ENCODE measurements at places on chromosomes 11 and 22.
A peak's percentile ranks its signal among the peaks of the same experiment; 100 is the strongest.

GRCh38 chr11:1500466-1501420 is 14.2 kb upstream of the MOB2 start:
- DNase-seq = peak; percentile 62

DNA sequence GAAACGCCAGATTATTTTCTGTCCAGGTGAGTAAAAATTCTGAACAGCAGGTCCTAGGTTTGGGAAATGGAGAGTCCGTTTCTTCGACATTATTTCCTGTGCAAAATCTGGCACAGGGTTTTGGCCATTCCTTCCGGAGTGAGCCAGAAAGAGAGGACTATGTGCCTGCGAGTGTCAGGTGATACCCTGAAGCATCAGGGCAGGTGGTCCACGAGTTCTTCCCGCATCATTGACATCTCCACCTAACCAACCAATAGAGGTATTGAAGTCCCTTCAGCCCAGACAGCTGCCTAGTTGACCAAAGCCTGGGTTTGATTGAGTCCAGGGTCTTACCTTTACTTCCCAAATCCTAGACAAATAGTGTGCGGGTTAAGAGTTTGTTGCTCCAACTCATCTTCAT is 808 bp downstream of the SNAP29 start:
- DNase-seq = no peak

DNA sequence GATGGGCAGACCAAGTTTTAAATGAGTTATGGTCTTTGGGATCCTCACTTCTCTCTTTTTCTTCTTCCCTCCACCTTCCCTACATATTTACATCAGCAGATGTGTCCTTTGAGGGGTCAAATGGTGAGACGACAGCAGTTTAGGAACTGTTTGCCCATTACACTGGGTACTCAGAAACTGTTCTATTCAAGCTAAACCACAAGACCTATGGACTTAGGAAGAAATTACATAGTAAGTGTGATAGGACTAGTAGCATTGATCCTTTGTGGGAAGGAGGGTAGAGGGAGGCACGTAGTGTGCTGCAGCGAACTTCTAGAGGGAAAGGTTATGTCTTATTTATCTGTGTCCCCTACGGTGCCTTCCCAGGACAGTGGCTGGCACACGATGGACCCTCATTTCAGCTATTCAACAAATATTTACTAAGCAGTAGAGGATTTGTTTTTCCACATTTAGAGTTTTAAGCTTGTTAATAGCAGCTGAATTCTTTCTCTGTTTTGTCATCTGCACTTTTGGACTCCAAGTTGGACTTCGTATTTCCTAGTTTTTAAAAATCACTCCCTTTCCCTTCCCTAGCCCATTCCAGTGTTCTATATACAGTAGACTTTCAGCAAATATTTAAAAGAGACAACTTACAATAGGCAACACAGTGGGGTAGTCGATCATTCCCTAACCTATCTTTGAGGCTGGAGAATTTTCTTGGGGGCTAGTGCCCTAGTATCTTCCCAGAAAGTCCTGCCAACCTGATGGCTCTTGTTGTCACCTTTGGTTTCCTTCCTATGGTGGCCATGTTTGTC is 13.9 kb downstream of the FZD4 start:
- DNase-seq = no peak

DNA sequence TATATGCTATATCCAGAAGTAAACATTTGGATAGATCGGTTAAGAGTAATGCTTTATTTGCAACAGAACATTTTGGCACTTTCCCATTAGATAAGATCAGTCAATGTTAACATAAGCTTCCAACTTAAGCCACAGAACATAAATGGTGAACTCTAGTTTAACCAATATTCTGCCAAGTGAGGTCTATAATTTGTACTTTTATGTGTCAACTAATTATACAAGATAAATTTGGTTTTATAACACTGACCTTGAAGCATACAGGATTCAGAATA is 23.5 kb upstream of the BLID start:
- DNase-seq = no peak

GRCh38 chr11:20501971-20502370 is 97.4 kb upstream of the SLC6A5 start:
- no peak for DNase-seq

DNA sequence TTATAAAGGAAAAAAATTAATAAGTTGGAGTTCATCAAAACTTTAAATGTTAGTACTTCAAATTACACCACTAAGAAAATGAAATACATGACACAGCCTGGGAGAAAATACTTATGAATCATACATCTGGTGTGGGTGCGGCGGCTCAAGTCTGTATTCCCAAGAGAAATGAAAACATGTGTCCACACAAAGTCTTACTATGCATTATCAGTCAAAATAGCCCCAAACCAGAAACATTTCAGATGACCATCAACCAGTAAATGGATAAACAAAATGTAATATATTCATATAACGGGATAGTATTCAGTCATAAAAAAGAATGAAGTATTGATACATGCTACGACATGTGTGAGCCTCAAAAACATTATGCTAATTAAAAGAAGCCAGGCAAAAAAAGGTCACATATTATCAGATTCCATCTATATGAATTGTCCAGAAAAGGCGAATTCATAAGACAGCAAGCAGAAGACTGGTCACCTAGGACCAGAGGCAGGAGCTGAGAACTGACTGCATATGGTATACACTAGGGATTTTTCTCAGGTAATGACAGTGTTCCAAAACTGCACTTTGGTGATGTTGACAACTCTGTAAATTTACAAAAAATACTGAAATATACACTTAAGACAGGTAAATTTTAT is 5.3 kb upstream of the AKIP1 start:
- no peak for DNase-seq

DNA sequence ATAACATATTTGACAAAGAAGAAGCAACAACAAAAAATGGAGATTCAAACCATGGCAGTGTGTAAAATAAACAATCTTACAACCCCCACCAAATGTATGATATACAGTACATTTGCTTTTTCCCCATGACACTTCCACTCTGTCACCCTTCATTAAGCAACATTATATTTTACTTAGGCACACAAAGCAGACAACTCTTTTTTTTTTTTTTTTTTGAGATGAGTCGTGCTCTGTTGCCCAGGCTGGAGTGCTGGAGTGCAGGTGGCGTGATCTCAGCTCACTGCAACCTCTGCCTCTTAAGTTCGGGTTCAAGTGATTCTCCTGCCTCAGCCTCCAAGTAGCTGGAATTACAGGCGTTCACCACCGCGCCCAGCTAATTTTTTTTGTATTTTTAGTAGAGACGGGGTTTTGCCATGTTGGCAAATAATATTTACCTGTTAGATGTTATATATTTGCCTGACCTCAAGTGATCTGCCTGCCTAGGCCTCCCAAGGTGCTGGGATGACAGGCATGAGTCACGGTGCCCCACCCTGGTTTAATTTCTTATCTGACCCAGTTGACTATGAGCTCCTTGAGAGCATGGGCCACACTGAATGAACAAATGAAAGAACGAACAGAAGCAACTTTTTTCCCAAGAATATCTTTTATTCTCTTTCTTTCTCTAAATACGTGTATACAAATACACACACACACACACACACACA is 5.5 kb upstream of the PCF11 start:
- DNase-seq = no peak

- no peak for DNase-seq
Observed at GRCh38 chr11:20840341-20840740, 171.0 kb downstream of the NELL1 start.

GRCh38 chr11:34449013-34449412 is 10.3 kb downstream of the CAT start:
- no peak for DNase-seq

DNA sequence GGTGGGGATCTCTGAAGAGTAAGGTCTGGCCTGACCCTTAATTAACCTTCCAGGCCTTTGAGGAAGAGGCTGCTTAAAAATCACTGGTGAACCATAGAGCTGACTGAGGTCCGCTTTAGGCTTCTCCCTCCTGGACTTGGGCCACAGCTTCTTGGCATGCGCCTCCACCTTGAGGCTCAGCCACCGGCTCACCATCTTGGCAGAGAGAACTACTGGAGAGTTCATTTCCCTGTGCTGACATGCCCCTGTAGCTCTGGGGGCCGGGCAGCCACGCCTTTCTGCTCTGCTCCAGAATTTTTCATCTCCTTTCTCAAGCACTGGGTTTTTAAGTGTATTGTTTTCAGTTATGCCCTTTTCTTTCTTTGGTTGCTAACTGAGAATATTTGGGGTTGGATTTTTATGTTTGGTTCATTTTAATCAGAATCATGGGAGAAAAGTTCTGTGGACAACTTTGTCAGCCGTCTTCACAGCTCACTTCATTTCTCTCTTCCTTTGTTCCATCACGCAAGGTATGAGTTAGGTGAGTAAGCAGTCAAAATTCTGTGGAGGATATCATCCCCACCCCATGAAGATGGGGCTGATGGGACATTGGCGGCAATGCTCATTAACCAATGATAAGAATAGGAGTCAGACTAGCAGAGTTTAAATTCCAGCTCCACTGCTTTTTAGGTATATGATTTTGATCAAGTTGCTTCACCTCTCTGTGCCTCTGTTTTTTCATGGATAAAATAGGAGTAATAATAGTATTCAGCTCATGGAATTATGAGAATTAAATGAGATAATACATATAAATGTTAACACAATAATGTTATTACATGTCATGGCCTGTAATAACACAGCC is 103.9 kb downstream of the DBX1 start:
- peak; percentile 88 for DNase-seq

GRCh38 chr11:64305691-64306562 is 603 bp downstream of the ESRRA start:
- DNase-seq = peak; percentile 54

DNA sequence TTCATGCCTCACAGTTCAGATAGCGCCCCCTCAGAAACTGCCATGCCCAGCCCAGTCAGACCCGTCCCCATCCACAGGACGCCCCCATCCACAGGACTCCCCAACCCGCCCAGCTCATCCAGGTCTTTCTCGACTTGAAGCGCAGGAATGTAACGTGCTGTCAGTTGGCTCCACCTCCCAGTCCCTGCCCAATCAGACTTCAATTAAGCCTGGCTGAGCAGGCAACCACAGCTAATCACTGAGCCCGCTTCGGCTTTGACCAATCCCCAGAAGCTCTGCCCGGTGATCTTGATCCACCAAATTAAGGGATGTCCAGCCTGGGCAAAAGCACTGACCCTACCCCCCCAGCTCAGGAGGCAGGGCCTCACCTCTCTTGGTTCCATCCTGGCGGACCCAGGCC is 10.5 kb upstream of the MFNG start:
- no peak for DNase-seq

- DNase-seq = no peak
Observed at GRCh38 chr11:125074511-125075241, 11.6 kb downstream of the SLC37A2 start.

GRCh38 chr11:94134651-94135512 is 6.2 kb downstream of the PANX1 start:
- DNase-seq = peak; percentile 93

GRCh38 chr11:64858467-64859263 is 14.2 kb upstream of the CDC42BPG start:
- no peak for DNase-seq

- no peak for DNase-seq
Observed at GRCh38 chr11:66317322-66317722, 478 bp upstream of the CD248 start.

DNA sequence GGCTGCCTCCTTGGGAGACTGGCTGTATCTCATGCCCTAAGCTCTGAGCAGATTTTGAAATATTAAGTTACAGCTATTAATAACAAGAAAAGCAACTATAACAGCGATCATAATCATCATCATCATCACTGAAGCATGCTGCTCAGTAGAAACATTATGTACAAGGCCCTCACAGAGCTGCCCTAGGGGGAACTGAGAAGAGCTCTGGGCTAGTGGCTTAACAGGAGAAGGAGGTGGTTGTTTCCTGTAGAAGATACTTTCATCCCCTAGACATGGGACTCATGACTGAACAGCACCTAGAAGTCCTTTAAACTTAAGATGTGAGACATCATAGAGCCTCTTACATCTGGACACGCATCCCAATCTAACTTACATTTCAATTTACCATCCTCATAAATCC is 332.8 kb upstream of the PLET1 start:
- DNase-seq = no peak

DNA sequence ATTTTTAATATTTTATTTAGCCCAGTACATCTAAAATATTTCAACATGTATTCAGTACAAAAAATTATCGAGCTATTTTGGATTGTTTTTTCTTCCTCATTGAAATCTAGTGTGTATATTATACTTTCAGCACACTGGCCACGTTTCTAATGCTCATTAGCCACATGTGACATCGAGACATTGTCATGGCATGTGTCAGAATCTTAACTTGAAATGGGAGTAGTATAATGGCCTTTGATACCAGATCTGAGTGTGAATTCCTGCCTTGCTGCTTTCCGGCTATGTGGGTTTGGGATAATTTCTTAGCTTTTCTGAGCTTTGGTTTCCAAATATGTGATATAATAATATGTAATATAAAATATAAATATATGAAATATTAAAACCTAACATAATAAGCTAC is 54.3 kb downstream of the BCL2L13 start:
- DNase-seq = no peak

GRCh38 chr11:107040433-107041087 is 22.3 kb upstream of the GUCY1A2 start:
- DNase-seq = no peak

DNA sequence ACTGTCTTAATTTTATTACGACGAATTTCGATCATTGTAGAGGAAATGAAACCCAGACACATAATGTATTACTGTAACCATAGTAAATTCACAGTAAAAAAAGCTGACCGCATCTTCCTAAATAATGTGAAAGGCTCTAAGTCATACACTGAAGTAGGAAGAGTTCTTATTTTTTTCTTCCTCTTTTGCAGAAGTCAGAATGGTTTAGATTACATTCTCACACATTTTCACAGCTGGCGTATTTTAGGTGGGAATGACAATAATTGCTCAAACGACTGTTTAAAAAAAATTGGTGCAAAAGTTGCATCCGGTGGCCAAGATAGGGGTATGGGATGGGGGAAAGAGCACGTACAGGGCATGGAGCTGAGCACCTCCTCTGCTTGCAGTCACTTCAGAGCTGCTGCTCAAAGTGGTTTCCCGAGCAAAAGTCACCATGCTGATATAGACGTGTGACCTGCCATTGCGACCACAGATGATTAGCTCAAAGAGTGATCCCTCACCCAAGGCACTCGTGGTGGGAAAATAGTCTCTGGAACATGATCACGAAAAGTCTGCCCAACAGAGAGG is 35.3 kb downstream of the MMP13 start:
- no peak for DNase-seq

- DNase-seq = peak; percentile 62
Observed at GRCh38 chr11:78161962-78162371, 22.5 kb upstream of the ALG8 start.

GRCh38 chr22:30325065-30325720 is 1.5 kb downstream of the TBC1D10A start:
- peak; percentile 84 for DNase-seq

GRCh38 chr11:28303477-28304191 is 195.4 kb downstream of the METTL15 start:
- DNase-seq = no peak

Measured in tibial artery (tissue), 4 donors.